ENCODE measurements at places on chromosomes 12 and 14.

- no peak for DNase-seq
These were observed 940.8 kb downstream of the SLC6A15 start for GRCh38 chr12:83971781-83972180.

GRCh38 chr12:43737646-43738045 lies 20.9 kb downstream of the PUS7L start:
- DNase-seq = no peak

GRCh38 chr14:73630009-73630780 lies 14.6 kb upstream of the DNAL1 start:
- DNase-seq = no peak

DNA sequence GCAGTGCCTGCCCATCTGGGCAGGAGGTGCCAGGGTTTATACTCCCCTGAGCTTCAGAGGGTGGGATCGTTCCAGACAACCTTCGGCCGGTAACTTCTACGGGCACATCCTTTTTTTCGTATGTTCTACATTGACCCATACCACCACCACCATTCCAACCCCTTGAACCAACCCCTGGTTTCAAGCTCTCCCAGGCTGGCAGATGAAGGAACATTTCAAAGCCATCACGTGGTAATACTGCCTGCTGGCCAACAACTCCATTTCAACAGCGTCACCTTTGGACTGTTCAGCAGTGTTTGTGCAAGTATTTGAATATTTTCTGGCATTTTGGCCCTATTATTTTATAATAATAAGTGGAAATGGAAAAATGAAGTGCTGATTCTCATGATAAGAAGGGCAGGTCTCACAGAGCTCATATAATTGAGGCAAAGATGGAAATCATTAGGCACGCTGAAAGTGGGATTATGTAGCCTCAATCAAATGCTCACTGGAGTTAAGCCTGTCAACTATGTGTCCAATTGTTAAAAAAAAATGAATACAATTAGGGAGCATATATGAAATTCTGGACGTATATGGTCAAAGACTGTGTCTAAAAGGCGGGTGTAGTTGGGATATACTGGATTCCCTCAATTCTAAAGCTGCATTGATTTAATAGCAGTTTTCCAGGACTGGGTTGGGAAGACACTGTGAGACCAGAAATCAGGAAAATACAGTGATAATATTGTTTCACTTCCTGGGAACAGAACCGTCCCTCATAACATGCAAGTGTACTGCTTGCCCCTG lies 162.1 kb downstream of the ZFP36L1 start:
- no peak for DNase-seq

DNA sequence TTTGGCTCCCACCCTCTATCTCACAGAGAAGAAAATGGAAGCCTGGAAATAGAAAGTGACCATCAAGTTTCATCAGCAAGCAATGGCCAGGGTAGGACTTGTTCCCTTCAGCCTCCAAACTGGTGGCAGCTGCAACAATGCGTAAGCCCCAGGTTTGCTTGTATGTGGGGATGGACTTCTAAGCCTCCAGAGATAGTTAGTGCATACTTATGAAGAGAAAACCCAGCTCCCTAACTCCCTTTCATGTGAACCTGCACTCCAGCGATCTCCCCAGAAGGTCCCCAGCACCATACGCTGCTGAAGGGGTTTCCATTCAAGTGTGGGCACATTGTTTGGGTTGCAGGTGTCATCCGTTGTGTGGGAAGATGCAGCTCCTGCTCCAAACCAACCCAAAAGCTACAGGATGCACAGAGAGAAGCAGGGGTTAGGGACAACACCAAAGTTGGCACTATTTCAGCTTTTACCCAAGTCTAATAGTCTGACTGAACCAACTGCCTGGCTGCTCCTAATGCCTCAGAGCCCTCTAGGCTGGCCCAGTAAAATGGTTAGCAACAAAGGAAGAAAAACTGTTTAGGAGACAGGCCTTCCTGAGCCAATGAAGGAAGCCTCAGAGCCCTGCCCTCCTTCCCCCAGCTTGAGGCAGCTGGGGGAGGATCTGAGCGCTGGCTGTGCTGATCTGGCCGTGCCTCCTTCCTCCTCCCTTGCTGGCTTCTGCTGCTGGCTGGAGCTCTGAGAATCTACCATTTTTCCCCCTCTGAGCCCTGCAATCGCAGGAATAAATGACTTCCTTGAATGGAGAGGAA lies 12.3 kb downstream of the ZFP36L1 start:
- peak; percentile 66 for DNase-seq

Measured in H7 (cell line).